ENCODE measurements at places on chromosomes 5 and 9.

GRCh38 chr9:98401140-98402018 is 145.9 kb upstream of the TBC1D2 start:
- DNase-seq, result no peak

- no peak for DNase-seq
Measured at GRCh38 chr9:123416176-123416575, 60.2 kb downstream of the CRB2 start.

- DNase-seq, result no peak
Measured at GRCh38 chr9:104911032-104911607, 16.8 kb downstream of the ABCA1 start.

DNA sequence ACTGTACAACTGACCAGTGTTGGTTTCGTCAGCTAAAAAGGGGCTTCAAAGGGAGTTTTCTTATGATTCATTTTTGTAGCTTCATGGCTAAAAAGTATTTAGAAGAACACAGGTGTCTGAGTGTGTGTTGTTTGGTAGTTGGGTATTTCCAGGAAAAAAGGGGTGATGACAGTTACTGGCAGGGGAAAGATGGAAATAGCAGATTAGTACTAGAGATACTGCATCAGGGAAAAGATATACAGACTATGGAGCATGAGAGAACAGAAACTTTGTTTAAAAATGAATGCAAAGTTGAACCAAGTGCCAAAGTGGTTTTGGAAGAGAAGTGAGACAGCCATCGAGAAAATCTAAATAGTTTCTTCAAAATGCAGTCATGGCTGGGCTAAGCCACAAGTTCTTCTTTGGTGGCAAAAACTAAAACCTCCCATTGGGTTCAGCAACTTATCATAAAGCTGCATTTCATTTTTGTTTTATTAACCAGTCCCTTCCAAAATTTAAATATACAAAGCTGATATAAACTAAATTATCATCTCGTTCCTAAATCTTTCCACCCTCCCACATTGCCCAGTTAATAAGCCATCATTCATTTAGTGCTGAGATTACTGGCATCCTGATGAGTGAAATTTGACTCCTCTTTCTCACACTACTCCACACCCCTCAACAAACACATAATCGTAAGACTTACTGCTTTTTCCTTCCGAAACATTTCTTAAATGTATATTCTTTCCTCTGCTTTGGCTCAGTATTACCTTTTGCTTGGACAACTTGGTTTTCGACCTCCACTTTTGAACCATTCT is 33.5 kb downstream of the ELL2 start:
- no peak for DNase-seq

DNA sequence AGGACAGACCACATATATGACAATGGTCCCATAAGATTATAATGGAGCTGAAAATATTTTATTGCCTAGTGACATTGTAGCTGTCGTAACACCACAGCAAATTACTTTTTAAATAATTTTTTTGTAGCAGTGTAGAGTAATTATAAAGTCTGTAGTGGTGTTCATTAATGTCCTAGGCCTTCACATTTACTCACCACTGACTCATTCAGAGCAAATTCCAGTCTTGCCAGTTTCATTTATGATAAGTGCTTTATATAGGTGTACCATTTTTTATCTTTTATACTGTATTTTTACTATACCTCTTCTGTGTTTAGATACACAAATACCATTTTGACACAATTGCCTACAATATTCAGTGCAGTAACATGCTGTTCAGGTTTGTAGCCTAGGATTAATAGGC is 67.6 kb downstream of the TLE4 start:
- no peak for DNase-seq
